Lung (tissue), 17 donors: ENCODE measurements at places on chromosomes 1 and 21.

DNA sequence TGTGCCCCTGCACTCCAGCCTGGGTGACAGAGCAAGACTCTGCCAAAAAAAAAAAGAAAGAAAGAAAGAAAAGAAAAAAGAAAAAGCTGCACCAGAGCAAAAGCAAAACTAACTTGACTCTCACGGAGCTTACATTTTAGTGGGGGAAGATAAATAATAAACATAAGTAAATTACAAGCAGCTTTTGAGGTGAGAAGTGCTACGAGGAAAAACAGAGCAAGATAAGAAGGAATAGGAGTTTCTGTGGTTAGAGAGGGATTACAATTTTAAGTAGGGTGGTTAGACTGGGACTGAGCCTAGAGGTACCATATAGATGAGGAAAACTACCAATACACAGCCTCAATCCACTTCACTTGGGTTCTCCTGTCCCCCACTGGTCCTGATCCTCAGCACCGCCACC is 43.9 kb downstream of the TGFBR3 start:
- DNase-seq = no peak

DNA sequence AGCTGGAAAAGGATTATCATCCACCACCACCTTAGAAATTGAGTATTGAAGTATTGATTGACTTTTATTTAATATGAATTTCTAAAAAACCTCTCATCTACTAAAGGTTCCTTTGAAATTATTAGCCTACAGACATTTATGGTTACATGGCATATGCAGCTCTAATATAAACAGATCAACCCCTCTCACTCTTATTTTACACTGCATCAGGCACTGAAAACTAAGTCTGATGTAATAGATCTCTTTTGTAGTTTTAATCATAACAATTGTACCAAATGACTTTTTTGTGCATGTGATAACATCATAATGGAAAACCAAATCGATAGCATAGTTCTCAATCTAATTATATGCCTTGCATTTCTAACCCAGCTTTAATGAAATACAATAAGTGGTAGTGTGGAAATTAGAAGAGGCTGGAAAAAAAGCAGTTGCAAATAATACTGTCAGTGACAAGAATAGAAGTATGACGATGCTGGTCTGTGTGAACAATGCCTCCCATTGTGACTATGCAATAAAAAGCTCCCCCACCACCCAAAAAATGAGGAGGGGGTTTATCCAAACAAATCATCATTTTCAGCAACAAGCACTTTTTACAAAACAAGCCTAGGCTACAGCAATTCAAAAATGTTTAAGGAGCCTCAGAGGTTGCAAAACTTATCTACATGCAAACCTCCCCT is 426.5 kb upstream of the NFIA start:
- DNase-seq = no peak

DNA sequence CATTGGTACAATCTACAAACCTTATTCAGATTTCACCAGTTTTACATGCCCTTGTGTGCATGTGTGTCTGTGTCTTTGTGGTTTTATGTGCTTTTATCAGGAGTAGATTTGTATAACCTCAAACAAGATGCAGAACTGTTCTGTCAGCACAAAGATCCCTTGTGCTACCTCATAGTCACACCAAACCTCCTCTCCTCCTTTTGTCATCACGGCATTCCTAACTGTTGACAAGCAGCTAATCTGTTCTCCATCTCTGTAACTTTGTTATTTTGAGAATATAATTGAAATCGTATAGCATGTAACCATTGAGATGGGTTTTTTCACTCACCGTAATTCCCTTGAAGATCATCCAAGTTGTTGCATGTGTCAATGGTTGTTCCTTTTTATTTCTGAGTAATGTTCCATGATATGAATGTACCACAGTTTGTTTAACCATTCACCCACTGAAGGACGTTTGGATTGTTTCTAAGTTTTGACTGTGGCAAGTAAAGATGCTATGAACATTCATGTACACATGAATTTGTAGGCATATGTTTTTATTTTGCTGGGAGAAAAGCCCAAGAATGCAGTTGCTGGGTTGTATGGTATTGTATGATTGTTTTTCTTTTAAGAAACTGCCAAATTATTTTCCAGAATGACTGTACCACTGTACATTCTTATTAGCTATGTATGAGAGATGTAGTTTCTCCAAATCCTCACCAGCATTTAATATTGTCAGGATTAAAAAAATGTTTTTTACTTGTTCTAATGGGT is 78.1 kb upstream of the B3GALT2 start:
- DNase-seq = no peak

GRCh38 chr1:227299241-227299627 is 19.1 kb downstream of the CDC42BPA start:
- DNase-seq = peak; percentile 81

DNA sequence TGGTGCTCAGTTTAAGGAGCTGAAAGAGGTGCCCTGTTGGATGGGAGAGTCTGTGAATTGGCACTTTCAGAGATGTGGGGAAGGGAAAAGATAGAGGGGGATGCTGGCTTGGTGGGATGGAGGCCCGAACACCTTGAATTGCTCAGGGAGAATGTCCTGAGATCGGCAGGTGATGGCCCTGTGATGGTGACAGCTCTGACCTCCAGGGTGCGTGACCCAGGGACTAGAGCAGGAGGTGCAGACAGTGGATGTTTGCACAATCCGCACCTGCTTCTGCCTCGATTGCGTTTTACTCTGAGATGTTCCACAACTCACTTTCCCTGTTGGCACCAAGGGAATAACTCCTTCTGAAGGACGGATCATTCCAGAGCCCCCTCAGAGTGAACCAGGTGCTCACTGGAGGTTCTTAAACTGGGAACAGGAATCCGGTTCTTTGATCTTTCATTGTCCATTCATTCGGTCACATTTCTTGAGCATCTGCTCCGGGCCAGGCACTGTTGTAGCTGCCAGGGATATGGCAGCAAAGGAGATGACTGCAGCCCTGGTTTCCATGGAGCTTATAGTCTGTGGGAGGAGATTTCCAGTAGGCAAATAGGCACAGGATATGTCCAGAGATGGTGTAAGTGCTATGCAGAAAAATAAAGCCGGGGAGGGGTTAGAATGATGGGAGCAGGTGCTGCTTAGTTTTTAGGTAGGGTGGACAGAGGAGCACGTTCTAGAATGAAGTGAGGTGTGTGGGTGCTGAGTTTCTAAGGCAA is 226.6 kb upstream of the TMEM51 start:
- no peak for DNase-seq

DNA sequence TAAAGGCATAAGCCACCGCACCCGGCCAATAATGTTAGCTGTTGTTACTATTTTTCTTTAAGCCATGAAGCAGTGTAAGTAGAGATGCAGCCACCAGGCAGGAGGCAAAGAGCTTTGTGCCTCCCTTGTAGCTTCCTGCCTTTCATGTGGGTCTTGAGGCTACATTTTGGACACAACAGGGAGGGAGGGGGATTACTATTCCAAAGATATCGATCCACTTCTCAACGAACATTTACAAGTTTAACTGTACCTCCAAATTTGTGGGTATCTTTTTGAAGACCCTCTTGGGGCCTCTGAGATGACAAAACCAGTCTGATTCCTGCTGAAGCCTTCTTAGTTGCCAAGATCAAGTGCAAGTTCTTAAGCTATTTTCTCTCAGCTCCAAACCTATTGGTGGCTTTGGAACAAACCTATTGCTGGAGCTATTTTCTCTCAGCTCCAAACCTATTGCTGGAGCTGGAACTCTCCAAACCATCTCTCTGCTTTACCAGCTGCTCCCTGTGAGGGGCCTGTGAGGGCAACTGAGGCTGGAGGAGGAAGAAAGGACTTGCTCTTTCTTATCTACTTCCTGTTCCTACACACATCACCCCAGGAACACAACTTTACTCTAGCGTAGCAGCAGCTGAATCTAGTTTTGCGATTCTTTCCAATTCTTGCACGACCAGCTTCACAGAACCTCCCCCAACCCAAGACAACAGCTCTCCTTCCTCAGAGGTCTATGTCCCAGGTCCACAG is 16.1 kb upstream of the RCAN3 start:
- no peak for DNase-seq

DNA sequence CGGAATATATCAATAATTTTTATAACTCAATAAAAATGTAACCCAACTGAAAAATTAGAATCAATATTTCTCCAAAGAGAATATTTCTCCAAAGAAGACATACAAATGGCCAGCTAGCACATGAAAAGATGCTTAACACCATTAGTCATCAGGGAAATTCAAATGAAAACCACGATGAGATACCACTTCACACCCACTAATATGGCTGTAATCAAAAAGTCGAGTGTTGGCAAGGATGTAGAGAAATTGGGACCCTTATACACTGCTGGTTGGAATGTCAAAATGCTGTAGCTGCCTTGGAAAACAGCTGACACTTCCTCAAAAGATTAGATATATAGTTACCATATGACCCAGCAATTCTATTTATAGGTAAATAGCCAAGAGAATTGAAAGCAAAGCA is 133.0 kb downstream of the GPR52 start:
- DNase-seq = no peak

- no peak for DNase-seq
Observed at GRCh38 chr1:210653771-210654170, 325.1 kb downstream of the HHAT start.

DNA sequence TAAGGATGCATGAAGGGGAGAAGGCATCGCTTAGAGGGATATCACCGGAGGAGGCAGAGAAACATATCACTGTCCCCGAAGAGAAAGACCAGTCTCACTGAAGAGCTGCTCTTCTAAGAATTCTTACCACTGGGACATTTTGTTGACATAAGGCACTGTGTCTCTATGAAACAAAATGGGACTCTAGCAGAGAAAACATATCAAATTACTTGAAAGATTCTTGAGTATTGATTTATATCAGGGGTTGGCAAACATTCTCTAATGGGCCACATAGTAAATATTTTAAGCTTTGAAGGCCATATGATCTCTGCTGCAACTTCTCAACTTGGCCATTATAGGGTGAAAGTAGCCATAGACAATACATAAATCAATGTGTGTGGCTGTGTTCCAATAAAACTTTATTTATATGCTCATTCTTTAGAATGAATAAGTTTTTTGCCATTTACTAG is 41.0 kb upstream of the GREM2 start:
- DNase-seq = no peak

DNA sequence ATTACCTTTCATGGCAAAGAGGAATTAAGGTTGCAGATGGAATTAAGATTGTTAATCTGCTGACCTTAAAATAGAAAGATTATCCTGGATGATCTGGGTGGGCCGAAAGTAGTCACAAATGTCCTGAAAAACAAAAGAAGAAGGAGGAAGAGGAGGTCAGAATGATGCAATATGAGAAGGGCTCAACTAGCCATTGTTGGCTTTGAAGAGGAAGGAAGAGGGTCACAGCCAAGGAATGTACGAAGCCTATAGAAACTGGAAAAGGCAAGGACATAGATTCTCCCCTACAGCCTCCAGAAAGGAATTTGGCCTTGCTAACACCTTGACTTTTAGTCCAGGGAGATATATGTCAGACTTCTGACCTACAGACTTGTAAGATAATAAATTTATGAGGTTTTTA is 39.4 kb upstream of the FMOD start:
- no peak for DNase-seq

DNA sequence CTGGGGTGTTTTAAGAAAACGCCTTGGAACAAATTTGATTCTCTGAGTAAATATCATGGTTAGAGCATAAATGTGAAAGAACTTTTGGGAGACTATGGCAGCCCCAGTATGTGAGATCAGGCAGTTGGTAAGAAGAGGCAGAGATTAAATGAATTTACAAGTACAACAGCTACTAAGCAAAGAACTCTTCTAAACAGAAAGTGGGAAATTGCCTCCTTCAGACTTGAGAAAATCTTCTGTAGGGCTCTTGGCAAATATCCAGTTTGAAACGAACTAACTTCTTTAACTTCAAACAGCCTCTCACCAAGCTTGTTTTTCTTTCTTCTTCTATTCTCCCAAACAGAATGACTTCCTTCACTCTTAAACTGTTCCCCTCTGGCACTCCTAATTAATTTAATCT is 337.7 kb downstream of the SIPA1L2 start:
- DNase-seq = peak; percentile 90

- DNase-seq = no peak
Observed at GRCh38 chr1:167565922-167566321, 12.4 kb upstream of the CREG1 start.

DNA sequence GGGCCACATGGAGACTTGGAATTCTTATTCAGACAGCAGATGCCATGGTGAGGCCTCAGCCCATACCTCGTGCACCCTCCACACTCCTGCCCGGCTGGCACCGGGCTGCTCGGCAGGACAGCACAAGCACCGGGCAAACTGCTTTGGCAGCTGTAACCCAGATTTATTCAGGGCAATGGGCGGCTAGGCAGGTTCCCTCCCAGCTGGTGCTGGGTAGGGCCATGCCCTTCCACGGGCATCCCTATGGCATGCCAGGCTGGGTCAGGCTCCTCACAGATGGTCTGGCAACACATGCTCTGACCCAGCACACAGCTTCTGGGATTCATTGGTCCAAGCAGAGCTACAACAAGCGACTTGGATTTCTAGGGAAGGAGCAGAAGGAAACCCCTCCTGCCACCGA is 53.4 kb downstream of the ATP1A1 start:
- DNase-seq = no peak

DNA sequence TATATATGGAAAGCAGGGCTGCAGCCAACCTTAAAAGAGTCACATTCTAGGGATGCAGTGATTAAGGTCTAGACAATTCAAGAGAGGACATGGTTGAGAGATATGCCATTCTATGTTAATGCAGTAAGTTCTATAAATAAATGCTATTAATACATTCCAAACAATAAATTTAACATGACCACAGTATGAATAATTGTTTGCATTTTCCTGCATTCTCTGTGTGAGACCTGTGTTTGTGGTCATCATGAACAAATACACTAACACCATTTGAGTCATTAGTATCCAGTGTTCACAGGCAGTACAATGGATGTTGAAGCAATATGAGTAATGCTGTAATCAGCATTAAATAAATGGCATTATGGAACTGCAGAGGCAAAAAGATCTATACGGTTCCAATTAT is 5.5 kb upstream of the ZRANB2 start:
- DNase-seq = no peak

GRCh38 chr1:73537400-73537799 is 660.6 kb downstream of the LRRIQ3 start:
- no peak for DNase-seq

DNA sequence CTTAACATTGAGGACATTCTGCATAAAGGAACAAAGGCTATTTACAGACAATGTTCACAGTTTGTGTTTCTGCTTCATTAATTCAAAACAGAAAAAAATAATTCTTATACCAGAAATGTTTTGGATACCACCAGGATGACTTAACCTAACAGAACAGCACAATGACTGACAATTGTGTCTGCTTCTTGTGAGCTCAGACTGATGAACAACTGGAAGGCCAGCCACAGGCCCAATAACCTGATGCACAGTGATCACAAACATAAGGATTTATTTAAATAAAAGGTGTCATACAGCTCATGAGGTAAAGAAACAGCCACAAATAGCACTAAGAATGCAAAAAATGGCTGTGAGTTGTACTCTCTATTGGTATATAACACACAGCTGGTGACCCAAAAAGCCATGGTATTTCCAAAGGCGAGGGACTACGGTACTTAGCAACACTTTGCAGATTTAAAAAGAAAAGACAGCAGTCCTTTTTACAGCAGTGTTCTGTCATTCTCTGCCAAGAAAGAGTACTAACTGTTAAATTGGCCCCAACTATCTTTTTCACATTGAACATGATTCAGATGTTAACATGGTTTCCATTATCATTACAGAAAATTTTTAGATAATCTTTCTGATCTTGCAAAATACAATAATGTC is 32.1 kb upstream of the DDAH1 start:
- peak; percentile 82 for DNase-seq
